ENCODE measurements at places on chromosomes 2 and 18. TPM values are rescaled to one million over a fixed set of nuclear protein-coding genes. Genes with fewer than 3 reads are reported as not detected.

DNA sequence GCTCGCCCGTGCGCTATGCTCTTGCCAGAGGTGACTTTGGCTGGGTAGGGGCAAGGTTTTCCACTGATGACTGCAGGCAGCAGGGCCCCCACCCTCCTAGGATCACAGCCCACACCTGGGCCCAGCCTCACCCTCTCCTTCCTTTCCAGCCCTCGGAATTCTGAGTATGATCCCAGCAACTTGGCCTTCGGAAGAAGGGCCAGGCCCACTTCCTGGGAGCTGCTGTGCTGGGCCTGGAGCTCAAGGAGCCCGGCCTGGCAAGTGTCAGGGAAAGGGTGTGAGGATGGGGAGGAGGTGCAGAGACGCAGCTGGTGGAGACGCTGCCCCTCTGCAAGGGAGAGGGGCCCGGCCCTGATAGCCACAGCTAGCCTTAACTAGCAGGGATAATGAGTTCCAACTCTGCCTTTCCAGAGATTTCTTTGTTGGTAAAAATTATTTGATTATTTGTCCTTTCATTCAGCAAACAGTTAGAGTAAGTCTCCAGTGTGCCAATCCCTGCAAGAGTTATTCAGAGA is 1.7 kb upstream of the CNDP1 start:
- DNase-seq: no peak
- no peak overlapping the region for H3K27ac ChIP-seq
- H3K4me3 ChIP-seq: no peak overlapping the region
- H3K4me1 ChIP-seq: no peaks in the 10 kb centered on the region
- H3K36me3 ChIP-seq: no peaks in the 10 kb centered on the region
- peaks cover 2% of the 10 kb centered on the region for H3K27me3 ChIP-seq

GRCh38 chr2:1655461-1655860 is 88.9 kb downstream of the PXDN start:
- H3K4me1 ChIP-seq: peaks cover 45% of the 10 kb centered on the region
- DNase-seq: peak; percentile 44
- peak overlapping the region; percentile 99 for H3K27ac ChIP-seq
- H3K36me3 ChIP-seq: peaks cover 19% of the 10 kb centered on the region
- H3K4me3 ChIP-seq: no peak overlapping the region

Gene REG1B
- total RNA-seq: not detected

GRCh38 chr2:191618786-191619185 is 59.1 kb upstream of the NABP1 start:
- H3K27ac ChIP-seq: no peak overlapping the region
- no peak overlapping the region for H3K4me3 ChIP-seq

Gene BCL11A
- total RNA-seq: 32.0 TPM
